ENCODE measurements at places on chromosomes 3 and 15.

- no peak for DNase-seq
These were observed 85.0 kb upstream of the PLXNA1 start for GRCh38 chr3:126897943-126898342.

GRCh38 chr3:77541203-77541922 is 501.5 kb downstream of the ROBO2 start:
- DNase-seq, result no peak

GRCh38 chr3:111438283-111438682 is 103.7 kb upstream of the CD96 start:
- DNase-seq, result no peak

GRCh38 chr15:92471288-92471687 is 77.6 kb downstream of the ST8SIA2 start:
- DNase-seq, result no peak

- DNase-seq, result no peak
These were observed 71.3 kb upstream of the UBE3A start for GRCh38 chr15:25510146-25510545.

- DNase-seq, result no peak
These were observed 427.5 kb upstream of the TBL1XR1 start for GRCh38 chr3:177624528-177625495.

DNA sequence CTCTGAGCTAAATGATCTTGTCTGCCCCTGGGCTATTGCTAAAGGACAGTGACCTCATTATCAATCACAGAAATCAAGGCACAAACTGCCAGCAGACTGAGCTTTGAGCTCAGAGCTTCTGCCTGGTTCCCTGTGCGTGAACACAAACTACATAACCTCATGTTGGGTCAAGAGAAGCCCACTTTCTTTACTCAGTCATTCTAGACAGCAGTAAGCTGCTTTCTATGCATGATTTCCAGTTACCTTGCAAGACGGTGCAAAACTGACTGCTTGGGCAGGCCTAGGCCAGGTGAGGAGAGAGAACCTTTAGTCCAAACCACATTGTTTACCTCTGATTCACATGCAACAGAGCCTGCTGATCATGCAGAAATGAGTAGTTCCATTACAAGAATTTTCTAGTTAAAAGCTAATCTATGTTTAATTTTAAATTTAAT is 75.1 kb downstream of the ARRDC4 start:
- no peak for DNase-seq

DNA sequence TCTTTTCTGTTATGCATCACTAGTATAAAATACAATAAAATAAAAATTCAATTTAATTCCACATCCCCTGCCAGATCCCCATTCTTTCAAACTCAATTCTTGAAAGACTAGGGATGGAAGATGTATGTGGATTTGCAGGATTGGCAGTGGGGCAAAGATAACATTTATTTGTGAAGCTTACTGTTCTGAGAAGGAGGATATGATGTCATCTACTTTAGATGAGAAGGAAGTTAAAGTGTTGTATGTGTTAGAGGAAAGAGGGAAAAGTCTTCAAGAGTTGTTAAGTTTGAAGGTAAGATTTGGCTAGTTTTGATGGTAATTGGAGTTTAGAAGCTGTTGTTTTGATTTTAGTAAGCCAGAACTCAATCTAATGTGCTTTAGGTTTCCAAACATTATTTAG is 845.1 kb upstream of the NR2F2 start:
- DNase-seq, result no peak

GRCh38 chr15:47041301-47041700 is 676.0 kb upstream of the SEMA6D start:
- DNase-seq, result no peak

DNA sequence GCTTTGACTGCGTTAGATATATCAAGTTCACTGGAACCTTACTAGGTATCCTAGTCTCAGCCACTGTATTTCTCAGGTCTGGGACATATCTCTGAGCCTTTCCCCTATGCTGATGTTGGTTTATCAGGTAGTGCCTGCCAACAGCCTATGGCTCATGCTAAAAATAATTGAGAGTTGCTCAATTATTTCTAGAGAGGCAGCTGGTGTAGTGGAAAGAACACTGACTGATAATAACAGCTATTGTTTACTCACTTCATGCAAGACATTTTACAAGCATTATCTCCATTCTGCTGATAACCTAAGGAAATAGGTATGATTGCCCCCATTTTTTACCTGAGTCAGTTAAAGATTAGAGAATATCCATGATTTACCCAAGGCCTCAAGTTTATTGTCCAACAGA is 231.4 kb downstream of the LRRN1 start:
- DNase-seq, result no peak

DNA sequence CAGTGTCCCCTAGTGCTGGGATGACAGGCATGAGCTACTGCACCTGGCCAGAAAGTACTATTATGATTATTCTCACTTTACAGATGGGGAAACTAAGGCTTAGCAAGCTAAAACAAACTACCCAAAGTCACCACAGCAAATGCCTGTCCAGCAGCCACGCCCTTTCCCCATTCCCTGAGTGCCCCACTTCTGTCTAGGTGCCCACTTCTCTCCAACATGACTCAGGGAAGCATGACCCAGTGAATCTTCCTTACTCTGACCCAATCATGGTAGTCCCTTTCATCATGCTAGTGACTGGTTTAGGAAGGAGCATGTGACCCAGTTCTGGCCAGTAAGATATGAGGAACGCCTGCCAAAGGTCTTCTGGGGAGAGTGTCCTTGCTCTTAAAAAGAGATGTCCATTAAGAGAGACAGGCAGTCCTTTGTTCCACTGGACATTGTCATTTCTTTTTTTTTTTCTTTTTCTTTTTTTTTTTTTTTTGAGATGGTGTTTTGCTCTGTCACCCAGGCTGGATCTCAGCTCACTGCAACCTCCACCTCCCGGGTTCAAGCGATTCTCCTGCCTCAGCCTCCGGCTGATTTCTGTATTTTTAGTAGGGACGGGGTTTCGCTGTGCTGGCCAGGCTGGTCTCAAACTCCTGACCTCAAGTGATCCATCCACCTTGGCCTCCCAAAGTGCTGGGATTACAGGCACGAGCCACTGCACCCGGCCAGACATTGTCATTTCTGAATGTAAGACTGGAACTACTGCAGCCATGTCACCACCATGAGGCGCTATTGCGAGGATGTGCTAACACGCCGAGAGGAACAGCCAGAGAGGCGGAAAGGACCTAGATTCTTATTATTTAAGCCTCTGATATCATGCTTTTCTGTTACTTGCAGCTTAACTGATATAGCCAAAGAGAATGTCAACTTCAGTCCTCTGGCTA is 19.8 kb downstream of the MEGF11 start:
- DNase-seq, result no peak

- DNase-seq, result no peak
These were observed 77.4 kb downstream of the NEDD4 start for GRCh38 chr15:55915876-55916567.

DNA sequence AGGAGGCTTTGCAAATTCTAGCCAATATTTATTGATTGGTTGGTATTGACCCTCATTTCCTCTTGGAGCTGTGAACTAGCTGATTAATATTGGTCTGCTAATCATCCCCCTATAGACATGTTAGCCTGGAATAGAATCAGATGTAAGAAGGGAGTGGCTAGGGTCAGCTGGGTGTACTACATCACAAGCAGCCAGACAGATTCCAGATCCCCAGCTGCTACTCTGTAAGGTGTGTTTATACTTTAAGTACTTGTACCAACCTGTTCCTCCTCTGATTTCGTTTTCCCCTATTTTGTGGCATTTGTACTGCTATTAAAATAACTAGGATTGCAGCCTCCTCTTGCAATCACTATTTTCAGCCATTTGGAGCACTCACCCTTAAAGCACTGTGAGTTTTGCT is 49.9 kb downstream of the PARP15 start:
- no peak for DNase-seq

DNA sequence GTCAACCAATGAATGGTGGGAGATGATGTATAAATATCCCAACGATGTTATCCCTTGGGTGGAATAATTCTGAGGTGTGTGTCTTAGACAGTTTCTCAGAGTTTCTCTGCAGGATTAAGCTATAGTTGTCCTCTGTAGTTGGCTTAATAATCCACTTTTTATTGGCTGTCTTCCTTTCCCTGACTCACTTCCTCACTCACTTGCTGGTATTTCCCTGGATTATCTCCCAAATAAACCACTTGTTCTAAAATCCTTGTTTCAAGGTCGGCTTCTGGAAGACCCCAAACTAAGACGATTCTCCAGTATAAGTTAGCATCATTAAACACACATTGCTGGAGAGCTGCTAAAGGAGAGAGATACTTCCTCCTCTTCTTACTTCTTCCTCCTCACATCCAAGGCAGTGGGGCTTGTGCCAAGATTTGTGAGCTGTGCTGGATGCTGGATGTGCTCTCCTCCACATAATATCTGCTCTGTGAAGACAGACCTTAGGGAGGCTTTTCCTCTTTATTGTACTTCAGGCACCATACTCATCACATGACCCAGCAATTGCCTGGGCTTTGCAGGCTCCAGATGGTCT is 22.5 kb upstream of the ROPN1 start:
- no peak for DNase-seq

- DNase-seq, result no peak
These were observed 658.8 kb downstream of the EDEM1 start for GRCh38 chr3:5846261-5846660.

DNA sequence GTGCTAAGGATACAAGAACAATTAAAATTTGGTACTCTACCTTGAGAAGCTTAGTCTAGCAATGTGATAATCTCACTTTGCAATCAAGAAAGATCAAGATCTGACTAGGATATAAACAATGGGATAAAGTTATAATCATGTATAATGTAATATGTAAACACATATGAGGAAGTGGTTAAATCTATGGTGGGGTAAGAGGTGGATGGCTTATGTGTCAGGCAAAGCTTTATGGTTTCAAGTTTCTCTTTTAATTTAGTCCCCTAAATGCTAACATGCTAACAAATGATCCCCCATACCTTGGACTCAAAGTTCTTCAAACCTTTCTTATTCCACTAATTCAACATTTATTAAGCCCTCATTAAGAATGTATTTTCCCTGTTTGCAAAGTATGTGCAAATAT is 2.5 kb downstream of the RSL24D1 start:
- DNase-seq, result no peak

GRCh38 chr3:172708921-172709773 is 1.7 kb downstream of the NCEH1 start:
- no peak for DNase-seq

GRCh38 chr3:120442975-120443517 is 7.7 kb downstream of the FSTL1 start:
- DNase-seq, result no peak

GRCh38 chr15:41887161-41887560 is 6.7 kb downstream of the SPTBN5 start:
- DNase-seq, result no peak

- DNase-seq, result no peak
These were observed 7.7 kb downstream of the STOML1 start for GRCh38 chr15:73984208-73984979.

DNA sequence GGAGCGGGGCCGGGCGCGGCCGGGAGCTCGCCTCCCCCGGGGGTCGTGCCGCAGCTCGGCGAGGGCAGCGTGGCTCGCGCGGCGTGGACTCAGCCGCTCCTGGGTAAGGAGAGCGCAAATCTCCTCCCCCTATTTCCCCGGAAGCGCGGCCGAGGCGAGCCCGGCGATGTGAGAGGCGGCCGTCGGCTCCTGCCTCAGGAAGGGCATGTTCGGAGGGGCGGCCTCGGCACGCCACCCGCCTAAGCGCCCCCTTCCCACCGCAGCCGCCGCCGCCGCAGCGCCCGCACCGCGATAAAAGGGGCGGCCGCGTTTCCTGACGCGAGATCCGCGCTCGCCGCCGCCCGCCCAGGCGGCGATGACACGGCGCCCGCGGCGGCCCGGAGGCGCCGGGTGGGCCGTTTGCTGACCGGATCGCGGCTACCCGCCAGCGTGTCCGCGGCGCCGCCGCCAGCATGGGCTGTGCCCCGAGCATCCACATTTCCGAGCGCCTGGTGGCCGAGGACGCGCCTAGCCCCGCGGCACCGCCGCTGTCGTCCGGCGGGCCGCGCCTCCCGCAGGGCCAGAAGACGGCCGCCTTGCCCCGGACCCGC is at the start of gene PDE8A:
TSS of gene PDE8A (plus strand) at position 146 of the 590 bp plus-strand sequence. CDS start at position 453, 307 bp downstream.
- peak; percentile 21 for DNase-seq

- DNase-seq, result no peak
These were observed 15.7 kb upstream of the RPLP1 start for GRCh38 chr15:69436951-69437350.

DNA sequence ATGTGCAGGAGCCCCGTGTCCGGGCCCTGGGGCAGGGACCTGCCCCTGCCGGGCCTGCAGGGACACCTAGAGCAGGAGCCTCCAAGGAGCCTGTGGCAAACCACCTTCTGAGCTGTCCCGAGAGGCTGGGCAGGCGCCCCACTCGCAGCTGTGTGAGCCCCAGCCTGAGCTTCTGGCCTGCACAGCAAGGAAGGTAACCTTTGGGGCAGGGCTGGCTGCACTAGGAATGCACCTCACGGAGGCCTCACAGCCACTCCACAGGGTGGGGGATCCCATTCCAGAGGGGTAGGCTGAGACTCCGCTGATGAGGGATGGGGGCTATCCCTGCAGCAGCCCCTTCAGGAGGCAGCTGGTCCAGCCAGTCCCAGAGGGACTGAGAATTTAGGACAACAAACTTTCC is 68.1 kb downstream of the DNAJB8 start:
- no peak for DNase-seq

GRCh38 chr15:34437687-34438086 is at the start of gene GOLGA8A:
Gene GOLGA8A (minus strand): TSS chr15:34437808. CDS start chr15:34389691, 48,117 bp downstream.
- peak; percentile 30 for DNase-seq

GRCh38 chr3:11084677-11085076 is 69.6 kb upstream of the HRH1 start:
- no peak for DNase-seq

DNA sequence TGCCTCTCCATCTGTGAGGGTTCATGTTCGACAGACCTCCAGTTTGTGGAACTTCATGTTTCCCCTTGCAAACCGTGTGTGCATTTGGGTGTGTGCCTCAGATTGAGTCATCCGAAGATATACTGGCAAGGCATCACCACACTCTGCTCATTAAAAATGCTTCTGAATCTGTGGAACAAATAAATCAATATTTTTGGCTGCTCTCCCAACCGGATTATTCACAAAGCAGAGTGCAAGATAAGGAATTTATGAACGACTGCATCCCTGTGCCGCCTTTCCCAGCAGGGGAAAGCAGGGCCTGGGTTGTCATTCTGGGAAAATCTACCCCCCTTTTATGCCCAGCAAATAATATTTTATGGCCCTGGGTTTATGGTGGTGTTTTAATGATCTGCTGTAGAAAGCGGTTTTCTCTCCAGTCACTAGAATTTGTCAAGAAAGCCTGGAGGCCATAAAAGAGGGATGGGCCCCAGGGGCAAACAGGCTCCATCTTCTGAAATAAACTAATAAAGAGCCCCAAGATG is 4.2 kb upstream of the WNT5A start:
- no peak for DNase-seq

- no peak for DNase-seq
These were observed 199.7 kb downstream of the TNIK start for GRCh38 chr3:171260466-171260865.

DNA sequence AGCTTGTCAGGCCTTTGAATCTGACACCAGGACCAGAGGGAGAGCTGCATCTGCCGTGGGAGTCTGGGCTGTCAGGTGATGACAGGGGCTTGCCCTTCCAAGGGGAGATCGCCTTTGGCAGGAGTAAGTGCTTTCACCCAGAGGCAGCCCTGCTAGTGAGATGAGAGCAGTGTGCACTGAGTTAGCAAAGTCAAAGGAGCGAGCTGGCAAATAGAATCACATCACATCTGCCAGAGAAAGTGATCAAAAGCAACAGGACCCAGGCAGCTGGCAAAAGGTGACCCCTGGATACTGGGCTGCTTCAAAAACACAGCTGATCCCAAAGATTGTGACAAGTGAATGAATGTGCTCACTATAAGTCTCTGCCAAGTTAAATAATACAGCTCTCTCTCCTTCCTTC is 36.1 kb upstream of the PYDC2 start:
- no peak for DNase-seq

- DNase-seq, result no peak
These were observed 8.6 kb upstream of the RPL29 start for GRCh38 chr3:52004163-52004787.

GRCh38 chr3:128281461-128282367 is 128.4 kb downstream of the EEFSEC start:
- no peak for DNase-seq

Data from H54 (cell line).